ENCODE measurements at places on chromosomes 2 and 18.

GRCh38 chr2:96336104-96336775, 674 bp downstream of the NCAPH start:
- no peak for DNase-seq

DNA sequence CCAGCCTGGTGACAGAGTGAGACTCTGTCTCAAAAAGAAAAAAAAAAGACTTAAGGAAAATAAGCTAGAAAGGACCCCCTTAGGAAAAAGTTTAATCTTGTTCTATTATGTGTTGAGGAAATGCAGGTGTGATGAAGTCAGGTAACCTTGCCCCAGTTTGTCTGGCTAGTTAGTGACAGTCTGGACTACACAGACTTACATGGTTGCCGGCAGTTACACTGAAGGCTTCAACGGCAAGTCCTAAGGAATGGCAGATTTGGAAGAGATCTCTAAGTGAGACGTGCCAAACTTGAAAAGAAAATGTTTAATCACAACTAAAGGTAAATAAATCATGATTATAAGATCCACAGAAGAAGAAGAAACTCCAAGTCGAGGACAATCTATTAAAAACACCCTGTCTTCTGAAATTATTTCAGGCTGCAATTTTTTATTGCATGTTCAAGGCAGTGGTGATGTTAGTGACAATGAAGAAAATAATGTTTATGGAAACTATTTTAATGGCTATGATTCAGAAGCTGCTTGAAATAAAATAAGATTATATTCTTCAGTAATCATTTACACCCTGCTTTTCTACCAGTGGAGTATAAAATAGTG, 84.2 kb downstream of the TTC27 start:
- no peak for DNase-seq

DNA sequence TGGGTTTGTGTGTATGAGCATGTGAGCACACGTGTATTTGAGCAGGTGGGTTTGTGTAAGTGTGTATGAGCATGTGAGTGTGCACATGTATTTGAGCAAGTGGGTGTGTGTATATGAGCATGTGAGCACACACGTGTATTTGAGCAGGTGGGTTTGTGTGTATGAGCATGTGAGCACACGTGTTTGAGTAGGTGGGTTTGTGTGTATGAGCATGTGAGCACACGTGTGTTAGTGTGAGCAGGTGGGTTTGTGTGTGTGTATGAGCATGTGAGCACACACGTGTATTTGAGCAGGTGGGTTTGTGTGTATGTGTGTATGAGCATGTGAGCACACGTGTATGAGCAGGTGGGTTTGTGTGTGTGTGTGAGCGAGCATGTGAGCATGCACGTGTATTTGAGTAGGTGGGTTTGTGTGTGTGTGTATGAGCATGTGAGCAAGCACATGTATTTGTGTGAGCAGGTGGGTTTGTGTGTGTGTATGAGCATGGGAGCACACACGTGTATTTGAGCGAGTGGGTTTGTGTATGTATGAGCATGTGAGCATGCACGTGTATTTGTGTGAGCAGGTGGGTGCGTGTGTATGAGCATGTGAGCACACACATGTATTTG, 169.7 kb downstream of the TWIST2 start:
- no peak for DNase-seq

- no peak for DNase-seq
Measured at GRCh38 chr2:24360963-24361330, 611 bp upstream of the ITSN2 start.

DNA sequence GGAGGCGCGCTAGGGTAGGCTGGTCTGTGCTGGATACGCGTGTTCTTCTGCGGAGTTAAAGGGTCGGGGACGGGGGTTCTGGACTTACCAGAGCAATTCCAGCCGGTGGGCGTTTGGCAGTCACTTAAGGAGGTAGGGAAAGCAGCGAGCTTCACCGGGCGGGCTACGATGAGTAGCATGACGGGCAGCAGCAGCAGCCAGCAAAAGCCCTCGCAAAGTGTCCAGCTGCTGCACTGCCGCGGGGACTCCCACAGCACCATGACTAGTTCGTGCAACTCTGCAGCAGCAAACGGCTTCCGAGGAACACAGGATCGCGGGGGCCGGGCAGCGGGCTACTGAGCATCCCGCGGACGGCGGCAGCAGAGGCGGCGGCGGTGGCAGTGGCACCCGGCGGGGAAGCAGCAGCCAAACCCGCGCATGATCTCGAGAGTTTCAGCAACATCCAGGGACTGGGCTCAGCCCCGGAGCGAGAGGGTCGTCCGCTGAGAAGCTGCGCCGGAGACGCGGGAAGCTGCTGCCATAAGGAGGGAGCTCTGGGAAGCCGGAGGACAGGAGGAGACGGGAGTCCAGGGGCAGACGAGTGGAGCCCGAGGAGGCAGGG, 368 bp downstream of the TMEFF2 start:
- no peak for DNase-seq

DNA sequence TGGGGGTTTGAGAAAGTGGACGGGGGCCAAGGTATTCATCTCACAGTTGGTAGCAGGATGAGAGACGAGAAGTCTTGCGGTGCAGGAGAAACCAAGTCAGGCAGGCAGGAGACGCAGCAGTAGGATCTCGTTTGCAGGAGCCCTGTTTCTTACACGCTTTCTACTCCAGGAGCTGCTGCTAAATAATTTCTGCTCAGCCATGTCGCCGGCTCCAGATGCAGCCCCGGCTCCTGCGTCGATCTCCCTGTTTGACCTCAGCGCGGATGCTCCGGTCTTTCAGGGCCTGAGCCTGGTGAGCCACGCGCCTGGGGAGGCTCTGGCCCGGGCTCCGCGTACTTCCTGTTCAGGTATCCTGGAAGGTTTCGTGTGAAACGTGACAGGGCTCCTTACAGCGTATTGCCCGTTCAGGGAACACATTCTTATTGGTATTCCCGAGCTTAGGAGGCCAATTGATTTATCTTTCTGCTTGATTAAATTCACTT, 494 bp downstream of the ANKZF1 start:
- DNase-seq = no peak

DNA sequence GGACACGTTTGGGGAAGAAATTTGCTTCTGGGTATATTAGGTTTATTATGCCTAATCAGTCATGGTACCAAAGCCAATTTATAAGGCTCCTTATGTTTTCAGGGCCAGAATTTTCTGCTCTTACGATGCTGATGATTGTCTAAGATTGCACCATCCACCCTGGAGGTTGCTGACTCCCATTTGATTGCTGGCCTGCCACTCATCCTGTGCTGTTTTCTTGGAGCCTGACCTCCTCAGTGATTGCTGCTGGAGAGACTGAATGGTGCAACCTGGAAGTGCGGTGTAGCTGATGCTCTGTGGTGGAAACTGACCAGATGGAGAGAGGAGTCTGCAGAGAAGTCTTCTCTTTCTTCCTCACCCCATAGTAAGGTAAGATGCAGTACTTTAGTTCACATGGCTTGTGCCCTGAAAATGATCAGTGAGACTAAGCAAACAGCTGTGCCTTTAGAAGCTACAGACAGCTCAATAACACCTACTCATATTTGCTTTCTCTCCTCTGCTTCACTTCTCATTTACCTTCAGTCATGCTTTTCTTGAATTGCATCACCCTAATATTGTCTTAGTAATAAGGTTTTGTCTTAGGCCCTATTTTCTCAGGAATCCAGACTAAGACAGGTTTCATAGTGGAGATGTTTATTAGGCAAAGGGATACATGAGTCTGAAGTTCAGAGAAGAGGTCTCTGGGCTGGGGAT, 17.4 kb downstream of the ZNF24 start:
- DNase-seq = no peak

DNA sequence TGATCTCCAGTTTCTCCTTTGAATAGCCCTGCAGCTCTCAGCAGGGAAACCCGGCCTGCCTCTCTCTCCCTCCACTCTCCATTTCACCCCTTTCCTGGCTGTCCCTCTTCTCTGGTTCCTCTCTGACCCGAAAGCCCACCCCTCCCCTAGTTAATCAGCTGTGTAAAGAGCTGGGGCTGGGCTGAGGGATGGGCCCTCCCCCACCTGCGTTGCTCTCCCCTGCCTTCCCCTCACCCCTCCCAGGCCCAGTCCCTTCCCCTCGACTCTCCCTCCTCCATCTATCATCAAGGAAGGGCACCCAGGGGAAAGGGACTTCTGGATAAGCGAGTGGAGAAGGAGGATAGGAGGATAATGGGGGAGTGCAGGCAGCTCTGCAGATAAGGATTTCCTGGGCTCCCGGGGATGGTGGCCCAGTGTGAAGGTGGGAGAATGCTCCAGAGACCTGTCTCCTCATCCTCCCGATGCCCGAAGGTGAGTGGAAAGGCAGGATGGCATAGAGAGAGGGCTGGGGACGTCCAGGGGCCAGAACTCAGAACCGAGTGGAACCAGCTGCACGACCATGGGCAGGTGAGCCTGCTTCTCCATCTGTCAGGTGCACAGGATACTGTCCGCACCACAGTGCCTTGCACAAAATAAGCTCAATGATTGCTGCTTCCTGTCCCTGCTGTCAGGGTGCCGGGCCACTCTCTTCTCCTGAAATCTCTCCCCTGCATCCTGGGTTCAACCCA, 12.0 kb downstream of the SLC30A3 start:
- no peak for DNase-seq

DNA sequence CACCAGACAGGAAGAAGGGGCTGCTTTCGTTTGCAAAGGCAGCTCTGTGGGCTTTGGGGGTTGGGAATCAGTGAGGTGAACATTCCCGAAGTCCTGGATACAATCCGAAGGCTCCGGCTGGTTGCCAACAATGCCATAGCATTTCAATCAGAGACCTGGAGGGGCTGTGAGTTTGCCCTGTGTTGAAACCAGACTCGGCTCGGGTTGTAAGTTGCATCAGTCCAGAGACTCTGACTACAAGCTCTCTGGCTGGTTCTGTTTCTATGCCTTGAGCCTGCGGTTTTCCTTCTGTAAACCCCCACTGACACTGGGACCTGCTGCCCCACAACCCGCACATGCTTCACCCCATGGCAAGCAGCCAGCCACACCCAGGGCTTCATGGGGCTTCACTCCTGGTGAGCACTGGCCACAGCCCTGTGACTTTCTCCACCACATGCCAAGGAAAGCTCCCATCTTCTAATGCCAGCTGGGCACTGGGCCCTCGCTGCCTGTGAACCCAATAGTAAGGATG, 85.7 kb upstream of the ODC1 start:
- DNase-seq = no peak

DNA sequence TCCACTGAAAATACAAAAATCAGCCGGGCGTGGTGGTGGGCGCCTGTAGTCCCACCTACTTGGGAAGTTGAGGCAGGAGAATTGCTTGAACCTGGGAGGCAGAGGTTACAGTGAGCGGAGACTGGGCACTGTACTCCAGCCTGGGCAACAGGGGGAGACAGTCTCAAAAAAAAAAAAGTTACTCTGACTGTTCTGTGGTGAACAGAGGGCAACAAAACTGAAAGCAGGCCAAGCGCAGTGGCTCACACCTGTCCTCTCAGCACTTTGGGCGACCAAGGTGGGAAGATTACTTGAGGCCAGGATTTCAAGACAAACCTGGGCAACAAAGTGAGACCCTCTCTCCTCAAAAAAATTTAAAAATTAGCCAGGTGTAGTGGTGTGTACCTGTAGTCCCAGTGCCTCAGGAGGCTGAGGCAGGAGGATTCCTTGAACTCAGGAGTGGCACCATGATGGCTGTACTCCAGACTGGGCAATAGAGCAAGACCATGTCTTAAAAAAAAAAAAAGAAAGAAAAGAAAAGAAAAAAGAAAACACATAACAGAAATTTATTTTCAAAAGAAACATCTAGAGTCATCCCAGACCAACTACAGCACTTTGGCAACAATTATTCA, 13.6 kb upstream of the RTN4 start:
- DNase-seq = no peak

- no peak for DNase-seq
Measured at GRCh38 chr2:181761175-181761574, 80.9 kb upstream of the NEUROD1 start.

- DNase-seq = no peak
Measured at GRCh38 chr2:218546012-218546411, 22.1 kb downstream of the USP37 start.

GRCh38 chr18:8660316-8660715, 45.0 kb upstream of the MTCL1 start:
- DNase-seq = no peak

- no peak for DNase-seq
Measured at GRCh38 chr18:80088823-80089222, 20.2 kb upstream of the ADNP2 start.

GRCh38 chr2:235394278-235394828, 99.5 kb upstream of the AGAP1 start:
- DNase-seq = no peak

- DNase-seq = no peak
Measured at GRCh38 chr18:3246635-3247239, 864 bp upstream of the MYL12A start.

- DNase-seq = no peak
Measured at GRCh38 chr18:58359218-58359617, 269.7 kb downstream of the ALPK2 start.

- DNase-seq = no peak
Measured at GRCh38 chr2:55140316-55141219, 90.3 kb upstream of the RTN4 start.

- no peak for DNase-seq
Measured at GRCh38 chr2:62203459-62203858, 7.5 kb downstream of the B3GNT2 start.

- DNase-seq = no peak
Measured at GRCh38 chr18:70195852-70196434, 9.5 kb downstream of the RTTN start.

- DNase-seq = no peak
Measured at GRCh38 chr2:127078666-127079270, 28.2 kb downstream of the BIN1 start.

DNA sequence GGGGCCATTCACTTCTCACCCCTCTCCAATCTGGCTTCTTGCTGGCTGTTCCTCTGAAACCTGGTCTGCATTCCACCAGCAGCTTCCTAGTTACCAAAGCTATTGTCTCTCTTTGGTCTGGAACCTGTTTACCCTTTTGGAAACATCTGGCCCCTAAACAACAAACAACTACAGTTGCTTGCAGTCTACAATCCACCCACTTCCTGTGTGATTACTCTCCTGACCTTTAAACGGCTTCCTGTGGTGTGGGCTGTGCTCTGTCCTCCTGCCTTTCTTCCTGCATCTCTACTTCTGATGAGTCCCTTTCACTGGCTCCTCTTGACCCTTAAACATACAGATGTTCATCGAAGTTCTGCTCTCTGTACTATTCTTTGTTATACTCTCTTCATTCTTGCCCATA, 303.8 kb downstream of the TDRD15 start:
- no peak for DNase-seq

GRCh38 chr2:46776687-46777327, 138.8 kb downstream of the MCFD2 start:
- DNase-seq = peak; percentile 2

DNA sequence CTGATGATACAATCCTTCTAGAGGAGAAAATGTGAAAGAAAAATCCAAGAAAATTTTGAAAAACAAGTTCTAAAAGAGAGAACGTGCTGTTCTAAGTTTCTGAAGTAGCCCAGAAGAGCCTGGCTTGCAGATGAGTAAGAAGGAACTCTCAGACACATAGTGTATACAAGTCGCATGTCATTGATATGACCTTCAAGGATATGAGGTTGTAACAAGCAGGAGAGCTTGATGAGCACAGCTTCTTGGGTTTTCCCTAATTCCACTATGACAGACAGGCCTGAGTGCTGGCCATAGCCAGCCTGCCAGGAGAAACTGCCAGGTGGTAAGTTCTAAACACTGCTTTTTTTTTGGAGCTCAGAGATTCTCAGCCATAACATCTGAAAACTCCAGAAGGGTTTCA, 235.7 kb upstream of the SIX2 start:
- DNase-seq = no peak
